Cardiac fibroblast (primary cell): ENCODE measurements at places on chromosomes 5 and 9.

GRCh38 chr5:124675931-124676846 lies 70.2 kb downstream of the ZNF608 start:
- no peak for DNase-seq

- peak; percentile 45 for DNase-seq
Observed at GRCh38 chr5:169742771-169743296, 105.8 kb downstream of the DOCK2 start.

- peak; percentile 77 for DNase-seq
Observed at GRCh38 chr5:60810438-60811085, 33.5 kb downstream of the ELOVL7 start.

DNA sequence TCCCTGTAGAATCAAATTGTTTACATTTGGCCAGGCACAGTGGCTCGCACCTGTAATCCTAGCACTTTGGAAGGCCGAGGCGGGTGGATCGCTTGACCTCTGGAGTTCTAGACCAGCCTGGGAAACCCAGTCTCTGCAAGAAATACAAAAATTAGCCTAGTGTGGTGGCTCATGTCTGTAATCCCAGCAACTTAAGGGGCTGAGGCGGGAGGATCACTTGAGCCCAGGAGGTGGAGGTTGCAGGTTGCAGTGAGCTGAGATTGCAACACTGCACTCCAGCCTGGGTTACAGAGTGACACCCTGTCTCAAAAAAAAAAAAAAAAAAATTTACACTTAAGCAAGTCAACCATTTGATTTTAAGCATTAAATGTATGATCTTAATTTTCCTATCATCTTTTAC lies 17.5 kb upstream of the IQGAP2 start:
- no peak for DNase-seq

GRCh38 chr9:37172557-37172956 lies 52.2 kb downstream of the ZCCHC7 start:
- DNase-seq: no peak

- DNase-seq: no peak
Observed at GRCh38 chr9:10843151-10843550, 230.3 kb upstream of the PTPRD start.

DNA sequence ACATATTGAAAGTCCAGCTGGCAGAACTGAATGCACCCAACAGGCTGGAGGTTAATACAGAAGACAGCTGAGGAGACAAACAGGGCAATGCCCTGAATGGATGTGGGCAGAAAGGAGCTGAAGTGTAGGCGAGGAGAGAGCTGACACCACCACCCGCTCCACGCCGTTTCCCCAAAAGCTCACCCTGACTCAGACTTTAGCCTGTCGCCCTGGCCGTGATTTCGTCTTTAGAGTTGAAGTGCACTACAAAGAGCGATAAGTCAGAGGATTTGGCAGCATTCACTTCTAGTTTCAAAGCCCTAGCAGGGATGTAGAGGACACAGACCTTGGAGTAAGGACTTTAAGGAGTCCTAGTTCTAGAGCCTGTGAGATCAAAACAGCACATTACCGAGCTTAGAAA lies 2.2 kb upstream of the ERAP1 start:
- DNase-seq: no peak

DNA sequence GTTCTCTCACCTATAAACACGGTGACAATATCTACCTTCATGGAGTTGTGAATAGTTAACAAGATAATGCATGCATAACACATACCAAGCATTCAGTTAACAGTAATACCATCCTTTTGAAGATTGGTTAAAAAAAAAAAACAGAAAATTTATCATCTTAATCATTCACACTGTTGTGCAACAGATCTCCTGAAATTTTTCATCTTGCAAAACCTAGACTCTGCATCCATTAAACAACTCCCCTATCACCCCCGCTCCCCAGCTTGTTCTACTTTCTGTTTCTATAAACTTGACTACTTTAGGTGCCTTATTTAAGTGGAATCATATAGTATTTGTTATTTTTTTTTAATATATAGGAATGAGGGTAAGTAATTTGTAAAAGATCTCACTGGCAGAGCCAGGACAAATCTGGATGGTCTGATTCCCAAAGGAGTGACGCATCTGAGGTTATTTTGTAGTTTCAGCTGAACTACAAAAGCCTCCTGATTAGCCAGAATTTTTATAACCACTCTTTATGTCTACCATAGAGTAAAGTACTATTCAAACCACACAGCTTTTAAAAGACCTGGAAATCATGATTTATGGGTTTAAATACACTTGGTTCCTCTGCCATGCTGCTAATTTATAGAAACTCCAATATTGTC lies 93.0 kb downstream of the FANCC start:
- peak; percentile 28 for DNase-seq

- DNase-seq: no peak
Observed at GRCh38 chr5:178627259-178627598, 379 bp upstream of the CLK4 start.

- DNase-seq: no peak
Observed at GRCh38 chr5:17769277-17769676, 135.0 kb downstream of the TAF11L14 start.

- no peak for DNase-seq
Observed at GRCh38 chr5:61000887-61001286, 55.9 kb downstream of the NDUFAF2 start.

DNA sequence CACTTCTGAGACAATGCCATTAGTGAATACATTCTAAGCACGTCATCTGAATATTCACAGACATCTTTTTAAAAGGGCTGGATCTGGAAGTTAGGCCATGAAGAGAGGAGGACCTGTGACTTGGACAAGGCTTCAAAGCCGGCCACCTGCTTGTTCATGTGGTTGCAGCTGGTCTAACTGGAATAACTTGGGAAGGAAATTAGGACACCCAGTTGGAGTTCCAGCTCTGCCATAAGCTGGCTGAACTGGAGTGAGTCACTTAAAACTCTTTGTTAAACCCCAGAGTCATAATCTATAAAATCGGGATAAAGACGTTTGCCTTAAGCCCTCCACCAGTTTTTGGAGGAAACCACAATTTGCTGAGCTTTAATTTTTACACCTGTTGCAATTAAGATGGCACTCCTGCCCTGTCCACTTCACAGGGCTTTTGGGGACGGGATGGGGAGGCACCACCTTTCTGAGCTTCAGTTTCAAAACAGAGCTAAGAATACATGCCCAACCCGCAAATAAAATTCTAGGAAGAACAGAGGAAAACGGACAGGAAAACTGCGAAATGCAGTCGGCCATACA lies 536 bp upstream of the STX17 start:
- no peak for DNase-seq

GRCh38 chr5:78841767-78842166 lies 143.3 kb downstream of the ARSB start:
- DNase-seq: peak; percentile 23

- DNase-seq: peak; percentile 33
Observed at GRCh38 chr9:134317790-134318414, 8.4 kb upstream of the RXRA start.

DNA sequence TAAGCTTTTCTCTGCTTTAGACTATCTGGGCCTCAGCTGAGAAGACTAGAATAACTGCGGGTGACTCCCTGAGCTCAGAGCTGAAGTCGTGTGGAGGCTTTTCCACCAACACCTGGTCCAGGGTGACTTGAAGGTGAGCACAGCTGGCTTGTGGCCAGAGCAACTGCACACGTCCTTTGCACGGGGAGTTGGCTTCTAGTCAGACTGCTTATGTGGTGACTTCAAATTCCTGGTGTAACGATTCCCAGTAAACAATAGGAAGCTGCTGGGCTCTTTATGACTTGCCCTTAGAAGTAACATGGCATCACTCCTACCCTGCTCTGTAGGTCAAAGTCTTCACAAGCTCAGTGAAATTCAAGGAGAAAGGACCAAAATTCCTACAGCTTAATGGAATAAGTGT lies 800.6 kb upstream of the CDH6 start:
- DNase-seq: no peak

DNA sequence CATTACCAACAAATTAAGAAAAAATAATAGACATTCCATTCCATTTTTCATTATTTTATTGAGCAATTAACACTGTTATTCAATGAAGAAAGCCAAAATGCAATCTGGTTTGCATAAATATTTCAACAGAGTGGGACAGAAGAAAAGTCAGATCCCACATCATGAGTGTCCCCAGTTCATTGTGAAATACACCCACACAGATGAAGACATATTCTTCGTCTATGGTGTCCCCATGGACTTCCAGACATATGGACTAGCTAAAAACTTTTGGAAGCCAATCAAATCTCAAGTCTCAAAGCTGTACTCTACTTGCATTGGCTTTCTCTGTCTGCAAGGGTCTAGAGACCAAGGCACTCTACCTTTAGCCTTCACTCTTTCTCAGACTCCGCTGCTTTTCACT lies 194.3 kb downstream of the SEMA5A start:
- DNase-seq: peak; percentile 47

DNA sequence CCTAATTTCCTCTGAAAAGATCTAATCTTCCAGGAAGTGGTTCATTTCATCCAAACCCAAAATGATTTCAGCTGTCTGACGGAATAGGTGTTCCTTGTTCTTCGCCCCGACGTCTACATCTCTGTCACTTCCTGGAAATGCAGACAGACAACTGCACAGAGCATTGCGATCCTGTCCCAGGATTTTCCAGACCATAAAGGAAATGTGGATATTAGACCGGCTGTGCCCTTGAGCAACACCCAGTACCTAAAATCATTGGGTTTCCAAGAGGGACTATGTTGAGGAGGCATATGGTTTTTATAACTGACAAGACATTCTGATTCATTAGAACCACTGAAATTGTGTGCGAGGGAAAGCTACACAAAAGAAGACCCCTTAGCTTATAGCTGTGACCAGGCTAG lies 74.2 kb downstream of the MSX2 start:
- no peak for DNase-seq

DNA sequence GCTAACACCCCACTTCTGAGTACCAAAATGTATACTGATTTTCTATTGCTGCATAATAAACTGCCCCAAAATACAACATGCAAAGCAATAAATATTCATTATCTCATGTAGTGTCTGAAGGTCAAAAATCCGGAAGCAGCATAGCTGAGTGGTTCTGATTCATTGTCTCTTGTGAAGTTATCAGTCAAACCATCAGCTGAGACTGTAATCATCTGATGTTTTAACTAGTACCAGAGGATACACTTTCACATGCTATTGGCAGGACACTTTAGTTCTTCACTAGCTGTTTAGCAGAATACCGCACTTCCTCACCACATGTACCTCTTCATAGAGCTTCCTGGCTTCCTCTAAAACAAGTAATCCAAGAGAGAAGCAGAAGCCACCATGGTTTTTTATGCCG lies 12.7 kb upstream of the TMEM161B start:
- DNase-seq: no peak

DNA sequence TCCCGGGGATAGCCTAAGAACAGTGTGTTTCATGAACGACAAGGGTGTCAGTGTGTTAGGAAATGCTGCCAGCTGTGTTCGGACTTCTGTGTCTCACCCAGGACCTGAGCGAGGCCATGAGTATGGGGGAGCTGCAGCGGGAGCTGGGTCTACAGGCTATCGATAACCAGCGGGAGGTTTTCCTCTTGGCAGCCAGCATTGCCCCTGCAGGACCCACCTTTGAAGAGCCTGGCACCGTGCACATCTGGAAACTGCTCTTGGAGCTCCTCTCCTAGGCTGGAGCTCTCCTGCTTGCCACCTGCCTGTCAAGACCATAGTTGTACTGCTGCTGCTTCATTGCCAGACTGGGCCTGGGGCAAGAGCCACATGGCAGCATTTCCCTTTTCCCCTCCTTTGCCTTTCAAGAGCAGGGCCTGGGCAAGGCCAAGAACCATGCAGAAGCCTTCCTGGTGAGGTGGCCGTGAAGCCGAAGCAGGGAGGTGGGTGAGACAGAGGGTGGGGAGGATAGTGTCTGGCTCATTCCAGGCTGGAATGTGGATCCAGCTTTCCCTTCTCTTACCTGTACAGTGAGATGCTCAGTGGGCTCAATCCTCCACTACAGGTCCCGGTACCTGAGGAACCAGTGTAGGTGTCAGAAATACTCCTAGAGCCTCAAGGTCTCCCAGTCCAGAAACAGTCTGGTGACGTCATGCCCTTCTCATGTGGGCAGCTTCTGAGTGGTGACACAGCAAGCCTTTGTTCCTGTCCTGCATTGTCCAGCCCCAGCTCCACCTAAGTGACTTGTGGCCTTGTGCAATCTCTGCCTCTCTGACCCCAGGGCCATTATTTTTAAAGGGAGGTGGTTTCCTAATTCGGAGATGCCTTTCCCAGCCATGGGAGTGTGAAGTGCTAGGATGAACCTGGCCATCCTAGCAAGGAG lies 6.6 kb downstream of the ARL10 start:
- peak; percentile 45 for DNase-seq

DNA sequence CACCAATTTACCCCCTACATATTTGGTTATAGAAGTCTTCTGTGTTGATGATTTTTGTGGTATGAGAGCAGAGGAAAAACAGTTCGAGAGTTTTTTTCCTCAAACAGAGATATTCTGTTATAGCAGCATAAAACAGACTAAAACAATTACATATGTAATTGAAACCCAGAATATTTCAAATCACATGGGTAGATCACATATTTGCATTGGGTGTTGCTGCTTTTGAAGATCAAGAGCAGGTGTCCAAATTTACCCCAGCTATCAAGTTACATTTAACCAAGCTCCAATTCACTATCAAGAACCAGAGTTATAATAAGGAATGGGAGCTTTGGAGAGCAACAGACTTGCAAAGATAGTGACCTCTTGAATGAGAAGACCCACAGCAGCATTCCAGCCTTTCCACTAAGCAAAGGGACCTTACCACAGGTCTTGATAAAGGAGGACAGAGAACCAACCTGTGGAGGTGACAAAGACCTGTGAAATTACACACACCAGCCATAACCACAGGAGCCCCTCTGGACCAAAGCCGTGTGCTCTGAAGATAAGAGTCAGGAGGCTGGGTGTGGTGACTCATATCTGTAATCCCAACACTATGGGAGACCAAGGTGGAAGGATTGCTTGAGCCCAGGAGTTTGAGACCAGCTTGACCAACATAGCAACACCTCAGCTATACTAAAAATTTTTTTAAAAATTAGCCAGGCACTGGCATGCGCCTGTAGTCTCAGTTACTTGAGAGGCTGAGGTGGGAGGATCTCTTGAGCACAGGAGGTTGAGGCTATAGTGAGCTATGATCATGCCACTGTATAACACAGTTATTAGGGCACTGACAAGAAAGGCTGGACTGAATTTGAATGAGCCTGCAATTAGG lies 4.0 kb upstream of the CCL28 start:
- no peak for DNase-seq

- DNase-seq: no peak
Observed at GRCh38 chr5:93226202-93226735, 354.8 kb downstream of the NR2F1-AS1 start.

- DNase-seq: no peak
Observed at GRCh38 chr5:127306647-127307046, 16.1 kb downstream of the MEGF10 start.
